ENCODE measurements at places on chromosomes 3 and 15.

DNA sequence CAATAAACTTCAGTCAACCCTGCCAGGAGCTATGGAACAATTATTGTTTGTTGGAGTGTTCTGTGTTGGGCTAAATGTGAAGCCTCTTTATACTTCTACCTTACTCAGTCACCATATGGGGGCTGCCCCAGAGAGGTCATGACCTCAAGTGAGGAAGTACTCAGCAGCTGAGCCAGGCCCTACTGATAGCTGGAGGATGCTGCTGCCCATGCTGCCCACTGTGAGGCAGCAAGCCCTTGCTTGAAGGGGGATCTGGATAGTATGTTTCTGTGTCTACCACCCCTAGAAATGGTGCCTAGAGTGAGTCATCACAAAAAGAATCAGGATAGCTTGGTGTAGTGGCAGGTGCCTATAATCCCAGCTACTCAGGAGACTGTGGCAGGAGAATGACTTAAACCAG, 4.5 kb upstream of the RPL24 start:
- DNase-seq, result no peak

DNA sequence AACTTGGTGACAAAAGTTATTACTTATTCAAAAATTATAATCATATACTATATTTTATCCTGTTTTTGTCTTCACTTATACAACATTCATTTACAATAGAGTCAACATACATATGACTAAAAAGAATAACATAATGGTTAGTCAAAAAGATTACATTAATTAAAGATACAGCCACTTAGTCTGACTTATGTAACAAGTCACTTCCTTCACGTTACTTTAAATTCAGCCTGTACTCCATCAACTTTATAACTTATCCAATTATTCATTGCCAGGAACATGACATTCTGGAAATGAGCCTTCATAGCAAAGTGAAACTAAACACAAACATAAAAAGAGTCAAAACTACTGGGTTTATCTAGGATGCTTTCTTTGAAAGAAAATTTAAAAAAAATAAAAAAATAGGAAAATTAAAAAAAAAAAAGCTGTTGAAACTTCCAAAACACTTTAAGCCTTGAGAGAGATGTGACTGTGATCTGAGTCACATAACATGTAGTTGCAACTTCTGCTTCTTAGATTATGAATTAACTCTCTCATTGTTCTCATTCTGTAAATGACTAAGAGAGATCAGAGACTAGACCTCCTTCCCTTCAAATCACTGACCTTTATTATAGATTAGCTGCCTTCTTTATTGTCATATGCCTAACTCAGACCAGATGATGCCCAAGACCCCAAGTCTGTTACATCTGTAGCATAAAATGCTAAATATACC, 107.8 kb downstream of the MYRIP start:
- DNase-seq, result no peak

DNA sequence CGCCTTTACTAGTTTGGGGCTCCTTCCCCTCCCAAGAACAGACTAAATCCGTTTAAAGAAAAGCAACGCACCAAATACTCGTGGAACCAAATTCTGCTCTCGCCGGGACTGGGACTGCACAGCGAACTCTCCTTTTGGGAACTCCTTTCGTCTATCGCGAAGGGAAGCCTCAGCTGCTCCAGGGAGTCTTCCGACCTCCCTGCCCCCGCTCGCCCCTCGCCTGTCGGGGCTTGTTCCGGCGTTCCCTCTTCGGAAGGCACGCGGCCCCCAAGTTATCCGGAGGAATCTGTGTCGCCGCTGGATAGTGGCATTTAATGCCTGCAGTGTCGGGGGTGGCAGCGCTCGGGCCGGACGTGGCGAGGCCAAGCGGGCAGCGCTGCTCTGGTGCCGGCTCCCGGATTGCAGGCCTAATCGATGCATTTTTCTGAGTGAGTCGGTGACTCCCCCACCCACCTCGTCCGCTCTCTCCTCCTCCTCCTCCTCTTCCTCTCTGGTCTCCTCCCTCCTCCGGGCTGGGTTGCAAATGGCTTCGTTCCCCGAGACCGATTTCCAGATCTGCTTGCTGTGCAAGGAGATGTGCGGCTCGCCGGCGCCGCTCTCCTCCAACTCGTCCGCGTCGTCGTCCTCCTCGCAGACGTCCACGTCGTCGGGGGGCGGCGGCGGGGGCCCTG, at the start of gene TRIM71:
Gene TRIM71, plus strand, starts transcription at position 440 of the 671 bp plus-strand sequence. Its CDS starts 84 bp downstream, at position 524.
- DNase-seq, result no peak

DNA sequence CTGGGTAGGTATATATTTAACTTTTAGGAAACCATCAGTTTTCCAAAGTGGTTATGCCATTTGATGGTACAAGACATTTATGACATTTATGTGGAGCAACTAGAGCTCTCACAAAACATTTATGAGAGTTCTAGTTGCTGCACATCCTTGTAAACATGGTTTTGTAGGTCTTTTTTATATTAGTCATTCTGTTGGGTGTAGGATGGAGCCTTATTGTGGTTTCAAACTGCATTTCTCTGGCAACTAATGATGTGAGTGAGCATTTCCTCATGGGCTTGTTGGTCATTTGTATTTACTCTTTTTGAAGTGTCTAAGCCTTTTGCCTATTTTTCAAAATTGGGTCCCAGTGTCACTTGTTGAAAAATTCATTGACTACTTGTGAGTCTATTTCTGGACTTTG, 45.7 kb upstream of the MGLL start:
- no peak for DNase-seq

DNA sequence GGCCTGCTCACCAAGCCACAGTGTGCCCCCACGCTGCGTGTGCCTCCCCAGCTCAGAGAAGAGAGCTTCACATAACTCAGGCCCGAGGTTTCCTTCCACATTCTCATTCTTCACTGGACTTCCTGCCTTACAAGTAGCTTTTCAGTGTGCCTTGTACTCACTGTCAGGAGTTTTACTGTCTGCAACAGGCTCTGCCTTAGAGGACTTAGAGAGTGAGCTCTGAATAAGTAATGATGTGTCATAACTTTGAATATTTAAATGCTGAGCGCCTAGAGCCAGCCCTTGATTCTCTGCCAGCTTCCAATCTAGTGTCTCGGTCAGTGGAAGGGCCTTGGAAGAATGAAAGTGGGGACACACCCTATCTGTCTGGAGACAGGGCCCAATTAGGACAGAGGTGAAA, 41.8 kb downstream of the ITGB5 start:
- no peak for DNase-seq

DNA sequence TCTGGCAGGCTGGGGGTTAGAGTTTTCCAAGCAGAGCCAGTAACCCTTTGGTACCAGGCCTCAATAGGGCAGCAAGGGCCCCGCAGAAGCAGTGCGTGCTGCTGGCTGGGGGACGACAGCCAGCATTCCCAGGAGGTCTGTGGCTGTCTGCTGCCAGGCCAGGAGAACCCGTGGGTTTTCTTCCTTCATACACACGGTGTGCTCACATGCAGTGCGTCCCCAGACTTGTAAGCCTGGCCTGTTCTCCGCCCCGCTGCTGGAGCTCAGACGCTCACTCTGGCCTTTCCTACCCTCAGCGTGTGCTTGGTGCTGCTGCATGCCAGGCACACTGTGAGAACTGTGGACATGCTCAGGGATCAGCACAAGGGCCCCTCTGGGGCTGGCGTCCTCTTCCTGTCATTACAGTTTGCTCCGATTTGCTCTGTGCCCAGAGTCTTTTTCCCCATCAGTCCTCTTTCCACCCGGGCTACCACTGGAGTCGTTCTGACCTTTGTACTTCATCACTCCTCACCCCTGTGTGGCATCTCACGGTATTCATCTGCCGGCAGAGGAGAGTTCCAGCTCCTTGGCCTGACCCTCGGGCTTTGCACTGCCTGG, 149.5 kb downstream of the DNAJB8 start:
- DNase-seq, result no peak

DNA sequence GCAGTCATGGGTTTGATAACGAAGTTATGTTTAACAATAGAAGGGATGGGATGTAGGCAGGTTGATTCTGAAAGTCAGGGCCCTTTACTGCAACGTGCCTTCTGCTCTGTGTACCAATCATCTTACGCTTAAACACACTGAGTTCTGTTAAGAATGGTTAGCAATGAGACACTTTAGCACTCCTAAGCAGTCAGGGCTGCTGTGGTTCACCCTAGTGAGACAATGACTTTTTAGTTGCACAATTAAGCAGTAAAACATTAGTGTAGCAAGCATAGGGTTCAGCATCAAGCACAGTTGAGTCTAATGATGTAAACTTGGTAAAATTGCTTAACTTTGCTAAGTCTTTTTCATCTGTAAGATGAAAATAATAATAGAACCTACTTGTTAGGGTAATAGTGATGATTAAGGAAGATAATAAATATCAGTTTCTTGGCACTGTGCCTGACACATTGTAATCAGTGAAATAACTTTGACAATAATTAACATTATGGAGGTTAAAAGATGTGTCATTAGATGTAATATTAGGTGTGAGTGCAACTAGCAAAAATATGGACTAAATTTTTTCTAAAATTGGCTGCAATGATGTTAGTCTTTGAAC, 484.2 kb upstream of the THBS1 start:
- DNase-seq, result no peak

DNA sequence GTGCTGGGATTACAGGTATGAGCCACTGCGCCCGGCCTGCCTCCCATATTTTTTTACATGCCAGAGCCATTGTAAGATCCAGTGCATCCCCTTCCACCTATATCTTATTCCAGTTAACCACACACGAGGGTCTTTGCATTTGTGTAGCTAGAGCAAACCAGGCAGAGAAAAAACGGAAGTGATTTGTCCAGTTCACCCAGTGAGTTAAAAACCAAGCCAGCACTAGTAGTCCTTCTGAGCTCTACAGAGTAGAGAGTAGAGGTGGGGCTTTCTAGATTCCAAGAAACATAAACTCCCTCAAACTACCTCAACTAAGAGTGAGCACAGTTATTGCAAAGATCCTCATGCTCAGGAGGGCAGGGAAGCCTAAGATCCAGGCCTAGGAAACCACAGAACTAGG, 34.7 kb downstream of the TMEM158 start:
- no peak for DNase-seq

DNA sequence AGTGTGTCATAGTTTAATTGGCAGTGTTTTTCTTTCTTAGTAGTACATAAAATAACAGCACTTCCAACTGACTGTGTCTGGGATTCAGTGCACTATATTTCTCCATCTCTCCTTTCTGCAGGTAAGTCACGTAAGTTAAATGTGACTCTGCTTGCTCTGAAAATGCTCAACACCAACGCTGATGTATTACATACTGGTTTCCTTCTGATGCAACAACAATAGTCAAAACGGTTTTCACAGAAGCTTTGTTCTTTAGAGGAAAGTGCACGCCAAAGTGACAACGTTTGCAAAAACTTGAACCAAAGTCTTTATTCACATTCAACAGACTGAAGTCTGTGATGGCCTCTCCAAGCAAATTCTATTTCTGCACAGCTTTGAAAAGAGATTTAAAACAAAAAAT, 707.1 kb upstream of the CFAP20DC start:
- DNase-seq, result no peak

DNA sequence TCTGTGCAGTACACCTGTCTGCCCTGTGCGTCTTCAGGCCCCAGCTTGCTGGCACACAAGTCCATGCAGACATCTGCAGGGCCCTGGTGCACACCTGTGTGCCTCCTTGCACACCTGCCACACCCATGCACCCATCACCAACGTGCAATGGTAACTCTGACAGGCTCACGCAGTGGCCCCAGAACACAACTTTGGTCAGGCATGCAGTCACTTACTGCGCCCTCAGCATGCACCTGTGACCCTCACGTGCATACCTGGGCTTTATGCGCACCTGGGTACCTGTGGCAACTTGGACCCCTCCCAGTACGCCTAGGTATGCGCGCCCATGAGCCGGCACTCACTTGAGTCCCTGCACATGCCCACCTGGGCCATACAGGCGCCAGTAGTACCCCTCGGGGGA, 1.7 kb downstream of the PLXND1 start:
- DNase-seq, result no peak

DNA sequence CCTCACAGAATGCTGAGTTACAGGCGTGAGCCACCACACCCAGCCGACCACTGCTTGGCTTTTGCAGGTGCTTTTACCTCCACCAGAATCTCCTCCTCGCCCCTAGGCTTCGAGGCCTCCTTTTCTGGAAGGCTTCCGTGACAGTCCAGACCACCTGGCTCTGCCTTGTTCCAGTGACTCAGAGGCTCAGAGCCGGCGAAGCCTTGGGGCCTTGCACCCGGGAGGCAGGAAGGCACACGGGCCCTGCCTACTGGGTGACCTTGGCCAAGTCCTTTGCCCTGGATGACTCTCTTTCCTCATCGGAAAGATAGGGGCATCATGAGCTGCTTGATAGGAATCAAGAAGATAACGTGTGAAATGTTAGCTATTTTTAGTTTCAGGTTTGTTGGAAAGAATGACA, 31.3 kb upstream of the FURIN start:
- DNase-seq, result peak; percentile 74

DNA sequence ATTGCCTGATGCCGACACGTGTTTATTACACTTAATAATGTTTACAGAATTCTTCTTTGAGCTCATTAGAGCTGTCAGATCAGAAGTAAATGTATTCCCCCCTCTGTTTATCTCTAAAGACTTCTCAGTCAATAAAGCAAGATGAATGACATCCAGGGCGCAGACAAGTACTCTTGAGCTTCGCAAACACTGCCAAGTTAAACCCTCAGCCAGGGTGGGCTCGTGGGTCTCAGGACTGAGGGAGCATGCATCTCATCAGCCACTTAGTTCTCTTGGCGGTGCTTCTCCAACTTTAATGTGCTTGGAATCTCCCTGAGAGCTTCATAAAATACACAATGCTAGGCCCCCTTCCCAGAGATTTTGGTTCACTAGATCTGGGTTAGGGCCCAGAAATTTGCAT, 333.9 kb upstream of the THRB start:
- no peak for DNase-seq

- DNase-seq, result no peak
Measured at GRCh38 chr3:56616478-56617006, 59.6 kb downstream of the CCDC66 start.

DNA sequence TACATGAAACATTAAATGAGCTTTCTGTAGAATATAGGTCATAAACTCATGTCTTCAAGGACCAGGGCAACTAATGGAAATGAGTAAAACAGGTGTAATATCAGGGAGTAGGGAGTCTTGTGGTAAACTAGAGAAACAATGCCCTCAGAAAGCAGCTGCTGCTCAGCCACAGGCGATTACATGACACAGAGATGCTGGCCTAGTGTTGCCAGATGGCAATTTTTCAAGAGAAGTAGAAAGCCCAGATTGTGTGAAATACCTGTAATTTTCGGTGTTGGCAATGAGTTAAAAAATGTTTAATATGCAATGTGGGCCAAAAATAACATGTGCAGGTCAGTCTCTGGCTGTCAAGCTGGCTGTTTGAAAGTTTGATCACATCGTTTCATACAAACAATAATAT, 23.4 kb downstream of the NCEH1 start:
- no peak for DNase-seq

DNA sequence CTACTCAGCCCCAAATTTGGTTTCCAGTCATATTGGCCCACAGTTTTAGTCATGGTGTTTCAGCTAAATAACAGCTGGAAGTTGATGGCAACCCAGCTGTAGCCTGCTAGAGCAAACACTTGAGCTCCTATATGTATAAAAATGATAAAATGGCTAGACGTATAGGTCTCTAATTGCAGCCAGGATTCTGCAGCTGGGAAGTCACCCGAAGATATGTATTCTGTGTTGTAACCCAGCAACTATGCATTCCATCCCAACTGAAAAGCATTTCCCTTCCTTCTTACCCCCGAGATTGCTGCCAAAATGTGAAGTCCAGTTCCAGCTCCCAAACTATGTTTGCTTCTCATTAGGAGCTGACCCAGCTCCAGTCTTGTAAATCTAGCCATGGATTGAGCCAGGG, 408.4 kb downstream of the AGBL1 start:
- DNase-seq, result no peak
